ENCODE measurements at places on chromosomes 7 and 10.

- no peak for DNase-seq
These were observed 11.5 kb upstream of the PLAU start for GRCh38 chr10:73899423-73899822.

GRCh38 chr7:69439636-69440325, 158.5 kb upstream of the AUTS2 start:
- DNase-seq = no peak

DNA sequence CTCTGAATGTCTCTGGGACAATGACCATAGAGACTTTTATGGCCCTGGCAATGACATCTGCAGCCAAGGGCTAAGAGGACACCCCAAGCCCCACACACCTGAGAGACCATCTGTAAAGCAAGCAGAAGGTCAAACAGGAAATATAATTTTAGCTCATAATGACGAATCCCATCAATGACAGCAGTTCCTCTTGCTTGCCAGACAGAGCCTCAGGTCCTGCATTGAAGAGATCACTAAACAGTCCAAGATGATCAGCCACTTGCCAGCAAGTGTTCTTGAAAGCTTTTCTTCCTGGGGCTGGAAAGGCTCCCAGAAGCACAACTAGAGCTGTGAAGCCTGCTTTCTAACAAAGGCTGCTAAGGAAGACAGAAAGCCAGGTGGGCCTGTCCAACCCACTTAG, 993.7 kb upstream of the AUTS2 start:
- no peak for DNase-seq

GRCh38 chr10:116444527-116445142, 17.0 kb downstream of the PNLIPRP3 start:
- DNase-seq = peak; percentile 0

DNA sequence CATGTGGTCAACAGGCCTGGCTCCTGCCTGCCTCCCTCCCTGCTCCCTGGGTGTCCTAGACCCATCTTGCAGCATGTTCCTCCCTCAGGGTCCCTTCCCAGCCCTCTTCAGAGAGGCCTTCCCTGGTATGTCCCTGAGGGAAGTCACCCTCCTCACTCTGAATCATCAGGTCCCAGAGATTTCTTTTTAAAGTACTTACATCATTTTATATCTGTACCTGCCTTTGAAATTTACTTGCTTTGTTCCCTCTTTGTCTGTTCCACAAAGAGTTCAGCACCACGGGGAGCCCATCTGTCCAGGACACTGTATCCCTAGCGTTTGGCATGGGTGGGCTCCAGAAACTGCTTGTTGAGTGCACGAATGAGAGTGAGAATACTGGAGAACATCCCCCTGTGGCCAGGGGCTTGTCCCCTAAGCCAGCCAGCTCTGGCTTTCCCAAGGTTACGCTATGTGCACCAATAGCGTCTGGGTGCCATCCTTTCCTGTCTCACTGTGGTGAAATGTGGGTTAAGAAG, 50.6 kb upstream of the IGFBP3 start:
- no peak for DNase-seq

DNA sequence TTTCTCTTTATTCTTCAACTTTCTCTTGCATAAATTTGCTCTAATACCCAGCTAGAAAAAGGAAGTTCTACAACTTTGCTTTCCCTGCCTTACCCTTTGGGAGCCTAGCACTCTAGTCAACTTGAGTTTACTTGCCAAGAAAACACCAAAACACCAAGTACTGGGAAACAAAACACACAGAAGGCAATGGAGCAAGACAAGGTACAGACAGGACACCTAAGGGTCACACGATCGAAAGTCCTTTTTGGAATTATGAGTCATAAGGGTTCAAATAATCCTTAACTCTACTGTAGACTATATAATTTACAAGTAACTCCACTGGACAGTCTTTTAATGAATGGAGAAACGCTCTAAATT, 42.6 kb upstream of the ANAPC16 start:
- DNase-seq = no peak

GRCh38 chr7:39252916-39253315, 275.2 kb downstream of the POU6F2 start:
- DNase-seq = no peak

DNA sequence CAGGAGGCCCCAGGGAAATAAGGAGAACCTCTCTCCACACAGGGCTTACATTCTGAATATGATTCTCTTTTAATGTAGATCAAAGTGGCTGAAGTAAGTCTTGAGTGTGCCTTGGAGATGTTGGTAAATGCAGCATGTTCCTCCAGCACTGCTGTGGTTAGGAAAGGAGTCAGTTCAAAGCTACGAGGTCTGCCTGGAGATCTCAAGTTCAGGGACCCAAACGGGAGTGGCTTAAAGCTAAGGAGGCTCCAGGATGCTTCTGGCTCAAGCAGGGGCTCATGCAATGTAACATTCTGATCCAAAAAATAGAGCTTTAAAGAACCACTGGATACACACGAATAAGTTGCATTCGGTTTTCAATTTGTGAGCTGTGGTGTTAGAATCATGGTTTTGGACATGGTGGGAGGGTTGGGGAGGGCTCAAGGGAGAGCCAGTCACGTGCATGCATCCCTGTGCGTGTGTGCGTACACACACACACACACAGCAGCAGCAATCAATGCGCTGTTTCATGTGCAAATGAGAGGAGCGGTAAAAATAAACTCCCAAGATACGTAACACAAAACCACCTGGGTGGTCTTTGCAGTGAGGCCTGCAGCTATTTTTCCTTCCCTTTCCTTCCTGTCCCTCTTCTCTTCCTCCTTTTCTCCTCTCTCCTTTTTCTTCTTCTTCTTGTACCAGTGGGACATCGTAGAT, 70.5 kb downstream of the AOAH start:
- DNase-seq = no peak

- peak; percentile 43 for DNase-seq
These were observed 21.0 kb upstream of the EPC1 start for GRCh38 chr10:32367793-32368453.

- no peak for DNase-seq
These were observed 10.0 kb downstream of the RGR start for GRCh38 chr10:84254552-84255478.

- DNase-seq = no peak
These were observed 82.5 kb upstream of the CREB5 start for GRCh38 chr7:28329661-28330363.

DNA sequence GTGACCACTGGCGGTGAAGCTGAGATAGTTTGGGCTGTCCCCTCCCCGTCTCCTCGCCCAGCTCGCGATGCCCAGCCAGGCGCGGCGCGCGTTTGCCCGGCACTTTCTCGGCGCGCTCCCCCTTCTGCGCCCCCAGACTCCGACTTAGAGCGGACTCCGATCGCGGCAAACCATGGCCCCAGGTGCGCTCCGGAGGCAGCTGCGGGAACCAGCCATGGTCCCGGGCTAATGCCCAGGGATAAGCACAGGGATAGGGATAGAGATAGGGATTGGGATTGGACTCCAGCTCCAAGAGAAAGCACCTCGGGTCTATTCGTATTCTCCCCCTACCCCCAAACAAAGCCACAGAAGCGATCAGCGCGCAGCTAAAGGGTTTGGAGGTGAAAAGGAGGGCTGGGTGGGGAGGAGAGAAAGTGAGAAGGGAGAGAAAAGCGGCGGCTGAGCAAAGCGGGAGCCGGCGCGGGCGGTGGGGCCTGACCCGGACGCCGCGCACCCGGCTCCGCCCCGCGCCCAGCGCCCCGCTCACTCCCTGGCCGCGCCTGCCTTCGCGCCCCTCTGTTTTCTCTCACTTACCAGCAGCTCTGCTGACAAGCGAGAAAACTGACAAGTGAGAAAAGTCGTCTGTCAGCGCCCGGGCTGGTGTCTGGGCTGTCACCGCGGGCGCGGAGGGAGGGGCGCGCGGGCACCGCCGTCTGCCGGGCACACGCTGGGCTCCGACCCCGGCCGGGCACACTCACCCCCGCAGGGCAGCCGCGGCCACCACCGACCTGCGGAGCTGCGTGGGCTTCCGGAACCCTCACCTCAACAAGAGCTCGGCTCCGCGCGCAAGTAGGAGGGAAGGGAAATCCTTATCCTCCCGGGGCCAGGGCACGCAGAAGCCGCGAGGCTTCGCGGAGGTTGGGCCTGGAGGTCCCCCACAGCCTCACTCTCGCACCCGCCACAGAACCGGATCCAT, at the start of gene PDE1C:
Gene PDE1C, minus strand, starts transcription at position 2 of the 955 bp plus-strand sequence.
- peak; percentile 30 for DNase-seq

- DNase-seq = no peak
These were observed 3.8 kb downstream of the LDB3 start for GRCh38 chr10:86671985-86672710.

GRCh38 chr7:25259487-25260243, 31.4 kb upstream of the NPVF start:
- peak; percentile 90 for DNase-seq

- DNase-seq = no peak
These were observed 9.1 kb downstream of the BTBD16 start for GRCh38 chr10:122280156-122280555.

DNA sequence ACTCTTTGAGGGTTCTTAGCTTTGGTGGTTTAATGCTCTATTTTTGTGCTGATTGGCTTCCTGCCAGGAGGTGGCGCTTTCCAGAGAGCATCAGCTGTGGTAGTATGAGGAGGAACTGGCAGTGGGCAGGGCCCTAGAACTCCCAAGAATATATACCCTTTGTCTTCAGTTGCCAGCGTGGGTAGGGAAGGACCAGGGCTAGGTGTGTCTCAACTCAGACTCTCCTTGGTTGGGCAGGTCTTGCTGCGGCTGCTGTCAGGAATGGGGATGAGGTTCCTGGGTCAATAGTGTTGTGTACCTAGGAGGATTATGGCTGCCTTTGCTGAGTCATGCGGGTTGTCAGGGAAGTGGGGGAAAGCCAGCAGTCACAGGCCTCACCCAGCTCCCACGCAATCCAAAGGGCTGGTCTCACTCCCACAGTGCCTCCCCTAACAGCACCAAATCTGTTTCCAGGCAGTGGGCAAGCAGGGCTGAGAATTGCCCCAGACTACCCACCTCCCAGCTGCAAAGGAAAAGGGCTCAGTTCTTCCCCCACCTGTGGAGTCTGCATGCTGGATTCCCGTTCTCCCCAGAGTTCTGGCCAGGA, 191.5 kb downstream of the PHTF2 start:
- no peak for DNase-seq

GRCh38 chr7:43454936-43455518, 127.9 kb upstream of the STK17A start:
- DNase-seq = no peak

GRCh38 chr7:44236333-44236728, 35.6 kb downstream of the YKT6 start:
- no peak for DNase-seq

- DNase-seq = peak; percentile 43
These were observed 56.8 kb upstream of the DGKI start for GRCh38 chr7:137903382-137904169.

DNA sequence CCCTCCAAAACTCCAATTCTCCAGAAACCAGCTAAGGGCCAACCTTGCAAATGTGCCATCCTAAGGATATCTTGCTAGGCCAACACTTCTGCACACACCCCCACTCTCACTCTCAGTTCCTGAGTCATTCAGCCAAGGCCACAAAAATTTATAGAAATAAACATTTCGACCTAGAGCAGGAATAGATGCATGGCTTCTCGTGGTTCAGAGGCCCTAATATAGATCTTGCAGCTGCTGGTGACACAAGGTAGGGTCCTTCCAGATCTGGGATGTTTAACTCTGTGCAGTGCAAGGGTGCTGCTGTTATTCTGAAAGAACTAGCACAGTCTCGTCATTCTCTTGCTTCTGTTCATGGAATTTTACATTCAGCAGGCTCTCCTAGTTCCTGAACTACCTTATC, 369.3 kb downstream of the CALN1 start:
- DNase-seq = no peak

DNA sequence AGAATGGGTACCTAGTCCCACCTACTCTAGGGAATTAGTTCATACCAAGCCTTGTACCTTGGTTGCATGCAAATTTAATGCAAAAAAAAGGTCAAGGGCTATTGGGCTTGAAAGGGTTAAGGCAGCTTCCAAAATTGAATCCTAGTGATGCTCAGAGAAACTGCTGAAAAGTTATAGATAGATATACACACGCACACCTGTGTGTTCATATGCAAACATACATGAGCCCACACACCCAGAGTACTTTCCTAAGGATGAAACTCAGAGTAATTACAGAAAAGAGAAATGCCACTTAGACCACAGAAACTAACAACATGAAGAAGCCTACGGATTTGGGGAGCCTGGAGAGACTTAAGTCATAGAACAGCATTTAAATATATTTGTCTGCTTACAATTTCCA, 1.5 kb downstream of the SLC25A13 start:
- no peak for DNase-seq

DNA sequence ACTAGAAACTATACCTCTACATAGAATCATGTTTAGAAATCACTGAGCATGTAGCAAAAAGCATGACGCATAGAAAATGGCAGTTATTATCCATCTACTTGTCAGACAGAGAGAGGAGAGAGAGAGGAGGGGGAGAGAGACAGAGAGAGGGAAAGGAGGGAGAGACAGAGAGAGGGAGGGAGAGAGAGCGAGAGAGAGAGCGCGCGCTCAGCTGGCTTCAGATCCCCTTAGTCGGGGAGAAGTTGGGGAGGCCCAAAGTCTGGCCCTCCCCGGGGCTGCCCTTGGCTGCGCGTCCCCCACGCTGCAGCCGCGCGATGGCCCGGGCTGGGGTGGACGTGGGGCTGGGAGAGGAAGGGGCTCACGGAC, 37.0 kb downstream of the CNPY1 start:
- DNase-seq = no peak

- DNase-seq = no peak
These were observed 165.7 kb downstream of the GRID1 start for GRCh38 chr10:86200867-86201266.

DNA sequence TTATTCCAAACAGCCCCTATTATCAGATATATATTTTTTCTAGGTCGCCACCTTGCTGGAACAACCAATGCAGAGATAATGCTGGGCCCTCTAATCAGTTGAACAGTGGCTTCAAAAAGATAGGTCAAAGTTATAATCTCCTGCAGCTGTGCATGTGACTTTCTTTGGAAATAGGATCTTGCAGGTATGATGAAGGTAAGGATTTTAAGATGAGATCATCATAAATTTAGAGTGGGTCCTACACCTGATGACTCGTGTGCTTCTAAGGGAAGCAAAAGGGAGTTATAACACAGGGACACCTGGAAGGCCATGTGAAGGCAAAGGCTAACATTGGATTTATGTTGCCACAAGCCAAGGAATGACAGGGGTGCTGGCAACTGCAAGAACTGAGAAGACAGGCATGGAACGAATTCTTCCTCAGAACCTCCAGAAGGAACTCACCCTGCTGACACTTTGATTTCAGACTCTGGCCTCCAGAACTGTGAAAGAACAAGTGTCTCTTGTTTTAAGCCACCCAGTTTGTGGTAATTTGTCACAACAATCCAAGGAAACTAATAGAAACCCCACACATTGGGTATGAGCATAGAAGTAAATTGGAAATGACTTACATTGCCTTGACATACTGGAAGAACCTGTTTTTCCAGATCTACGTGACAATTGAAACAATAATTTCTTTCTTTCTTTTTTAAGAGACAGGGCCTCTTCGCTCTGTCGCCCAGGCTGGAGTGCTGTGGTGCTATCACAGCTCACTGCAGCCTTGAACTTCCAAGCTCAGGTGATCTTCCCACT, 34.4 kb downstream of the CCDC71L start:
- DNase-seq = no peak

DNA sequence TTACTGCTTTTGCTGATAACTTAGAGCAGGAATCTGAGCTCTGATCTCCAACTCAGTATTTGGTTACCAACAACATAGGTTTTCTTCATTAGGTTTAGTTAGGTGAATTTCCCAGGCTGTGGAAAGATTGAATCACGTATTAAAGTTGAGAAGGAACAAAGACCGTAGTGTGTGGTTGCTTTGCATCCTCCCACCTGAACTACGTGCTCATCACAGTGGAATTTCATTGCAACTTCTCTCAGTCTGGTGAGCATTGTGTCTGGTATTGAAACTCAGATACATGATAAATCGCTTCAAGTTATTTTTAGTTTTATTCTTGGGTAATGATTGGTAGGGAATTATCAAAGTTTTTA, 139.4 kb upstream of the AKR1E2 start:
- DNase-seq = no peak

All from NCI-H1694 treated with DMSO at 0.1 percent for 48 hours (cell line).